ENCODE measurements at places on chromosomes 5 and 9.

- no peak for DNase-seq
Measured at GRCh38 chr9:135743546-135744332, 41.8 kb downstream of the KCNT1 start.

DNA sequence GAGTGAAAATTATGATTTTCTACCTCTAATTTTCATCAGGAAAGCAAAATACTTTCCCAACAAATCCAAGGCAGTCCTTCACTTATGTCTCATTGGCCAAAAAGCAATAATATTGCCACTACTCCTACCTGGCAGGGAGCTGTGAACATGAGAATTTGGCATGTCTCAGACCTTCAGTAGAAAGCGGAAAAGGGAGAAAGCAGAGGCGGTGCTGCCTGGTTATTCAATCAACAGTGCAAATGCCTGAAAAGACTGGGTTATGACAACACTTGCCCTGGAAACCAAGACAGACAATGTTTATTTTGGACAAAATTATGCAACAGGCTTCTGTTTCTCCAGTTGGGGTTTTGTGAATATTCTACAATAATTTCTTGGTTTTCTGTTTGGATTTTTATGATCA is 194.4 kb downstream of the TAF11L14 start:
- DNase-seq = no peak

DNA sequence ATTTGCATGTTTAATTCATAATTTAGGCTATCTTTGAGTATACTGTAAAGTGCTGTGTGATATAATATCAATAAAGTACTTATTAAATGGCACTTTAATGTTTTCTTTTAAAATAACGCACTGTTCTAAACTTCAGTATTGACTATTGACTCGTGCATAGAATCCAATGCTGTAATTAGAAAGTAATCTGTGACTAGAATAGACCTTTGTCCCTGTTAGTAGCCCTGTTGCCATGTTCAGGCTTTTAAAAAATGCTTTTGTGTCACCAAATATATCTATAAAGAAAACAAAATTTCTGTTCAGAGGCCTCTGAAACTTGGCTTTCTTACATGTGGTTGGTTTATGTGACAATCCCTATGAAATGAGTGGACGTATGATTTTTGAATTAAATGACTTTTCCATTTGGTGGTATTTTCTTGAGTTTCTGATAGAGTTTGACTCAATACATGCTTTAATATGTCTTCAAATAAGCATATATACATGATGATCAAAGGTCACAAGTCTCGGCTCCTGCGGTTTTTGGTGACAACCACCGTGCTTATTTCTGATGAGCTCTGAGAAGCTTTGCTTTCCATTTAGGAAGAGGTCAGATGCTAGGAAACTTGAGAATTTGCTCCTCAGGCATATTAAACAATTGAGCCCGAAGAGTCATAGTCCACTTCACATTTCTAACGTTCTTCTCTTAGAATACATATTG is 174.7 kb downstream of the NR3C1 start:
- DNase-seq = no peak

DNA sequence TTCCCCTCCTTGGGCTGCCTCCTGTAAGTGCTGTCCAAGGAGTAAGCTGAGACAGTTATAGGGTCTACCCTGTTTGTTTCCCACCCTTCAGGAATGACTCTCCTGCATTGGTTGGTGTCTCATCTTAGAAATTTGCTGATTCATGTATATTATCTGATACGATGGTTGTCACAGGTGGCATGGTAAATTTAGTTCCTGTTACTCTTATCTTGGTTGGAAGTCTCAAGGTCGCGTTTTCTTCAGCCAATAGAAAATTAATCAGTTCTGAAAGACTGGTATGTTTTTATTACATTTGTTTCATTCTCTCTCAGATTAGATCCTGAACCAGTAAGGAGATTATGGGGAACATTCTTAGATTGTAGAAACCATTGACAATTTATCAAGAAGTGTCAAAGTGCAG is 42.7 kb downstream of the SCGB3A1 start:
- no peak for DNase-seq

- no peak for DNase-seq
Measured at GRCh38 chr9:124261736-124262648, 4.2 kb downstream of the NEK6 start.

GRCh38 chr9:75001719-75002421 is 26.2 kb downstream of the CARNMT1 start:
- no peak for DNase-seq

Measured in activated gamma-delta T cell treated with anti-CD3 and anti-CD28 coated beads, Interleukin-2, amount 50 U/mL, for 16 hours (primary cell).